ENCODE measurements at places on chromosomes 3 and 15. TPM values are rescaled to one million over a fixed set of nuclear protein-coding genes. Genes with fewer than 3 reads are reported as not detected.

The SLC38A3 gene
- under 0.01 TPM for total RNA-seq

GRCh38 chr3:156445117-156446090 is 109.5 kb downstream of the SSR3 start:
- peak; percentile 9 for DNase-seq

The LIPH gene
- total RNA-seq = under 0.01 TPM

The TFRC gene
- 141 TPM for total RNA-seq

- DNase-seq = no peak
Observed at GRCh38 chr3:38313695-38314094, 31.6 kb downstream of the SLC22A14 start.

DNA sequence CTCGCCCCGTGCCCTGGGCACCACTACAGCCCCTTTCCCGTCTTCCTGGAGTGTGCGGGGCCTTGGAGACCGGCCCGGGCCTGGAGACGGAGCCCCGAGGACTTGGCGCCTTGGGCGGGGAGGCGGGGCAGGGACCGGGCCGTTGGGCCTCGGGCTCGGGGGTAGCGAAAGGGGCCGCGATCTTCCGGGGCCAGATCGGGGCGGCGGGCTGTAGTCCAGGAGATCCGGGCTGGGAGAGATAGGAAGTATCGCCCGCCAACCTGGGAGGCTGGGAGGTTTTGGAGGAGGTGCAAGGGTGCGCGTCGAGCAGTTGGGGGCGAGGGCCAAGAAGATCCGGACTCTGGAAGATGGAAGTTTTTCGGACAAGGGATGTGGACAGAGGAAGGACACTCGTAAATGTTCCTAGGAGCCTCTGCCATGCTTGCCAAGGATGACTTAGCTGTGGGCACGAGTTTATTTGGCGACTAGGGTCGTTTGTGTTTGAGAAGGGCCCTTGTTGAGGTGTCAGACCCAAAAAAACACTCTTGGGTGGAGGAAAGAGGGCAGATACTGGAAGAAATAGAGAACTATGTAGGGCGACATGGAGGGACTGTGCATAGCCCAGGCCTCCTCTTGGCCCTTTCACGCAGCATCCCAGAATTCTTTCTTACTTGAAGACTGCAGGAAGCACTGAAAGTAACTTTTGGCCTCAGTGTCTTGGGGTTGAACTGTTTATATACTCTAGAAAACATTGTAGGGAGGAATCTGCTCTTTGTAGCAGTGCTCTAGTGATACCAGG is 712 bp downstream of the RTF1 start:
- peak; percentile 23 for DNase-seq
